Stimulated activated CD4-positive, alpha-beta T cell treated with anti-CD3 and anti-CD28 coated beads, TNF-alpha, amount 100 ng/mL, for 24 hours (primary cell): ENCODE measurements at places on chromosomes 16 and 17.

GRCh38 chr16:4935241-4935855 is 1.6 kb downstream of the PPL start:
- DNase-seq: no peak

DNA sequence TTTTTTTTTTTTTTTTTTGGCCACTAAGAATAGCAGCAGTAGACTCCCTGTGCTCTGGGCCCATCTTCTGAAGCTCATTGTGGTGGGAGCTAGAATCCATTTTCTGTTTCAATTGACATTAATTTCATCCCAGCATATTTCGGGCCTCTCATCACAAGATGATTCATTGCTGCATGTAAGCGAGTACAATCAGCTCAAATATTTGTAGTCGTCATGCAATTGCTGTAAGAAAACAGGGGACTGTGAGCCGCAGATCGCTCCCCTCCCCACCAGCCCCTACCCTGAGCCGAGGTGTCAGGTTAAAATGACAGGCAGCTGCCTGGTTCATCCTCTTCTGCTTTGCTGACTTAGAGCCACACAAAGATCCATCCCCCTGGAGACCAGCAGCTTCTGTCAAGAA is 358.8 kb upstream of the CDH5 start:
- no peak for DNase-seq

DNA sequence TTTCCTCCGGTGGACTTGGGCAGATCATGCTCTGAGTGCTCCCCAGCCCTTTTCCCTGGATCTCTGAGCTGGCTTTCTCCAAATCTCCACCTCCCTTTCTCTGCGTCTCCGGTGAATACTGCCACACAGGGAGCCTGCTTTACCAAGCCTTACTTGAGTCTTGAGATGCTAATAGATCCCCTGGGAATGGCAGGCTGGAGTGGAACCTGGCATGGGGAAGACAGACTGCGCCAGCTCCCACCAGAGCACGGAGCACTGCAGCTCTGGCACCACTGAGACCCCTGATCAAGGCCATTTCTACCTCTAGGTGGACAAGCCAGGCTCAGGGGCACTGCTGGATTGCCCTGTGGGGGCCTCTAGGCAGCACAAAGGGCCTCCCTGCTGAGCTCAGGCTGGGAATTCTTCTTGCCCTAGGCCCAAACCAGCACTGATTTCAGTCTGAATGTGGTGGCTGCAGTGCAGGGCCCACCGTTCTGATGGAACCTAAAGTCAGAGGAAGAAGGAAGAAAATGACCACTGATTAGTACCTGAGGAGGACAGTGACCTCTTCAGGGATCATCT is 74.3 kb upstream of the CRHR1 start:
- DNase-seq: no peak

DNA sequence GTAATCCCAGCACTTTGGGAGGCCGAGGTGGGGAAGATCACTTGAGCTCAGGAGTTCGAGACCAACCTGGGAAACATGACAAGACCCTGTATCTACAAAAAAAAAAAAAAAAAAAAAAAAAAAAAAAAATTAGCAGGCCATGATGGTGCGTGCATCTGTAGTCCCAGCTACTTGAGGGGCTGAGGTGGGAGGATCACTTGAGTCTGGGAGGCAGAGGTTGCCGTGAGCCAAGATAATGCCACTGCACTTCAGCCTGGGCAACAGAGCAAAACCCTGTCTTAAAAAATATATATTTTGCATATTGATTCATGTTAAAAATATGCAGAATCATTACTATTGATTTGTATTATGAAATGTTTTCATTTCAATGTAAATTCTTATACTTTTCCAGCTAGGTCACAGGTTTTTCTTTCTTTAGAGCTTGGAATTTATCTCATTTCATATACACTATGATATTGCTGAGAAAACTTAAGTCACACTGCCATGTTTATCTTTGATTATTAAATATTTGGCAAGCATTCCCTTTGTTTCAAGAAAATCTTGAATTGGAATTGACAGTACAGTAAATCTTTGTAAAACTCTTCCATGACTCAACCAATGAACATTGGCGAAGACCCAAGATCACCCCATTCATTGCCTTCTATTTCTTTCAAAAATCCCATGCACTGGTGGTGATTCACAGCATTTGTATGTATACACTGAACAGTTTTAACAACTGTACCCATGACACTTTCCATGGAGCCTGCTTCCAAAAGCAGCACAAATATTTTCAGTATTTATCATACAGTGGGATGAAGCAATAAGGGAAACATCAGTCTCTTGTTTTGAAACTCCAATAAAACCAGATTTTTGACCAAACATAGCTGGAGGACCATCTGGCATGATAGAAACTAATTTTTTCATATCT is 83.5 kb upstream of the TNRC6A start:
- no peak for DNase-seq

- DNase-seq: no peak
Observed at GRCh38 chr17:4663711-4664110, 22.2 kb upstream of the ALOX15 start.

GRCh38 chr17:42559075-42559474 is 2.9 kb upstream of the COASY start:
- no peak for DNase-seq

DNA sequence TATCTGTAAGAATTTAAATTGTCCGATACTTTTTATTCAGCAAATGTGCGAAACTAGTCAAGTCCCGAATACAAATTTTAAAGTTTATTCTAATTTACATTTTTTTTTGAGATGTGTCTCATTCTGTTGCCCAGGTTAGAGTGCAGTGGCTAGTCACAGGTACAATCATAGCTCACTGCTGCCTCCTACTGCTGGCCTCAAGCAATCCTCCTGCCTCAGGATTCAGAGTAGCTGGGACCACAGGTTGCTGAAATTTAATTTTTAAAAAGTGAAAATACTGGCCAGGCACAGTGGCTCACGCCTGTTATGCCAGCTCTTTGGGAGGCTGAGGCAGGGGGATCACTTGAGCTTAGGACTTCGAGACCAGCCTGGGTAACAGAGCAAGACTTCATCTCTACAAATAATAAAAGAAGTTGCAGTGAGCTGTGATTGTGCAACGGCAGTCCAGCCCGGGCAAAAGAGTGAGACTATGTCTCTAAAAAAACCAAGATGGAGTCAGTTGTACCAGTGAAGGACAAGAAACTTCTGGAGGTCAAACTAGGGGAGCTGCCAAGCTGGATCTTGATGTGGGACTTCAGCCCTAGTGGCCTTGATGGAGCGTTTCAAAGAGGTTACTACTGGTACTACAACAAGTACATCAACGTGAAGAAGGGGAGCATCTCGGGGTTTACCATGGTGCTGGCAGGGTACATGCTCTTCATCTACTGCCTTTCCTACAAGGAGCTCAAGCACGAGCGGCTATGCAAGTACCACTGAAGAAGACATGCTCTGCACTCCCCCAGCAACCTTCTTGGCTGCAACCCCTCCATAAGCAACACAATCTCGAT is 5.6 kb downstream of the POLG2 start:
- no peak for DNase-seq

- no peak for DNase-seq
Observed at GRCh38 chr17:57999496-58000017, 7.5 kb downstream of the SRSF1 start.

DNA sequence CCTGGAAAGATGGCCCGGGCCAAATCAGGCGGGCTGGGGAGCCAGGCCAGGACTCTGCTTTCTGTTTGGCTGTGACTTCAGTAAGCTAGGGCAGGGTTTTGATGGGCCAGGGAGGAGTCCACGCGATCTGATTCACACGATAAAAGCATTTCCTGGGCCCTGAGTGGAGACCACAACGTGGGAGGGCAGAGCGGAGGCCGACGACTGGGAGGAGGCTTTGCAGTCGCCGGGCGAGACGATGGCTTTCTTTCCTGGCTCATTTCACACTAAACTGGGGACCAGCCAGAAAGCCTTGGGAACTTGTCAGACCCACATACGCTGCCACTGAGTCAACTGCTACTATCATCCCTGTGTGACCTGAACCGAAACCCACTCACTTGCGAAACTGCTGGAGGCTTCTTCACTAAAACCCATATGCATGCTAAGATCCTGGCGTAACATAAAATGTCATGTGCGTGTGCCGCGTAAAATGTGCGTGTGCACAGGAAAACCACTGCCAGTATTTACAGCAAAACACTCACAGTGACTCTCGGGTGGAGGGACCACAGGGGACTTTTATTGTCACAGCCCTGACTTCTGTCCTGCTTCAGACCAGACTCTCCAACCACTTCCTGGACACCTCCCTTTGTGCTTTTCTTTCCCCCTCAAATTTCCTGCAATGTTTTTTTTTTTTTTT is 14.2 kb upstream of the RHBDF2 start:
- DNase-seq: peak; percentile 78

- no peak for DNase-seq
Observed at GRCh38 chr17:15418781-15419180, 48.6 kb downstream of the CDRT4 start.
